Tongue (tissue), 3 donors: ENCODE measurements at places on chromosomes 1 and 21. TPM values are rescaled to one million over a fixed set of nuclear protein-coding genes. Genes with fewer than 3 reads are reported as not detected.
A peak's percentile ranks its signal among the peaks of the same experiment; 100 is the strongest.

GJA5 gene
- 15.4 TPM for total RNA-seq

STIL gene
- 8.8 TPM for total RNA-seq

- no peak for DNase-seq
These were observed 20.5 kb downstream of the HIVEP3 start for GRCh38 chr1:41898191-41898713.

CLIC4 gene
- 249 TPM for total RNA-seq

DNA sequence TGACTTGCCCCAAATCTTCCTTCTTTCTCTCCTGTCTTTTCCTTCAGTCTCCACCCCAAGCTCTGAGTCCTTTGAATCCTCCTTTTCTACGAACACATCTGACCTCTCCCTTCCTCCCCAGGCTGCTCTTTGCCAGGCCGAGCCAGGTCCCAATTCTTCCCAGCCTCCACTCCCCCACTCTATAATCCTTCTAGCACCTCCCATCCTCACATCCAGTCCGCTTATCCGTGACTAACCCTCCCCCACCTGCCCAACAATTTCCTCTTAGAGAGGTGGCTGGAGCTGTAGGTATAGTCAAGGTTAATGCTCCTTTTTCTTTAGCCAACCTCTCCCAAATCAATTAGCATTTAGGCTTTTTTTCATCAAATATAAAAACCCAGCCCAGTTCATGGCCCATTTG, 9.5 kb upstream of the HPDL start:
- DNase-seq, result no peak

GRCh38 chr1:61353797-61354406, 271.5 kb downstream of the NFIA start:
- DNase-seq, result no peak

DNA sequence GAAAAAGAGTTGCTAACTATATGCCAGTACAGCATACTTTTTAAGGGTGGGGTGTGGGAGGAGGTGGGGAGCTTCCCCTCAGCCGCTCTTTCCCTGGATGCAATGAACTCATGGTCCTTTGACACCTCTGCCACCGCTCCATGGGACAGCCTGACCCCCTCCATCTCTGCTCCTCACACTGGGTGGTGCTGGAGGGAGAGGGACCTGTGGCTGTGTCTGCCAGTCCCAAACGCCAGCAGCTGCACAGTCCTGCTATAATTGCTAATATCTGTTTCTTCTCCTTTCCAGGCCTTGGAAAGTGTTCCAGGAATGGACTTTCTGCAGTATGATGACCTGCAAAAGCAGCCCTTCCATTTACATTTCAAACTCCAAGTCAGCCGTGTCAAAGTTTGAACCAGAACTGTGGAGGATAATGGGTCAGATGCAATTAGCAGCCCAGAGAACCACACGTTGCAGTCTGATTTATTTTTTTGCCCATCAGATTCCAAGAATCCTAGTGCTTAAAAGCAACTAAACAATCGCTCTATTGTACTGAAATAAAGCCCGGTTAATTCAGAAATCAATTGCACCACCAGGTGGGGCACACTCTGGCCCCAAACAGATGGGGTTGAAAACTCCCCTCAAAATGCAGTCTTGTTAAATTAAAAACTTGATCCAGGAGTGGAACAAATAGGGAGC, 160.7 kb upstream of the LMO4 start:
- DNase-seq, result peak; percentile 67

ACTA1 gene
- 4,424 TPM for total RNA-seq

DNA sequence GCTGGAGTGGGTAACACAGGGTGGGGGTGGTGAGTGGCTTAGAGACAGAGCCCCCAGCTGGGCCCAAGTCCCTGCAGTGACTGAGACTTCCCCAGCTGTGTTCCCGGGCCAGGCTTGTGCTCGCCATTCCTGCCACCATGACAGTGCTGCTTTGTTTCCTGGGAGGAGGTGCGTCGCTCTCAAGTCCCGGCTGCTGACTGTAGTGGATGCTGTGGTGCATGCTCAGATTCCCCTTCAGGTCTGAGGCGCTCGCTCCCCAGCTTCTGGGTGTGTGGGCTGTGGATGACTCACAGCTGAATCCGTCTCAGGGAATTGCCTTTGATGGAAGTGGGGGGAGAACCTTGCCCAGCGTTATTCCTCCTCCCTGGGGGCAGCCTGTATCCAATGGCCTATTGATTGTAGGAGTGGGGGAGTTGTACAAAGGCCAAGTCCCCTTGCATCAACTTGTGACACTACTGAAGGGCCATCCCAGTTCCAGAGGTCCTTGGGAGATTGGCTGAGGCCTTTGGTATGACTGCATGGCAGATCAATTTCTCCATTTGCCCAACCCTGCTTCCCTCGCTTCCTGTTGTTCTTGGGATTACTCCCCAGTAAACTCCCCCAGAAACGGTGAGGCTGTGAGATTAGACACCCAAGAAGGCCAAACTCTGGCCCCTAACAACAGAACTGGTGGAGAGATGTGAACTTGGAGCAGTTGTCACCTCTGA, 17.8 kb upstream of the POU3F1 start:
- DNase-seq, result no peak

GRCh38 chr1:9890224-9890731, 19.8 kb downstream of the CTNNBIP1 start:
- peak; percentile 86 for DNase-seq

- DNase-seq, result no peak
These were observed 217.9 kb downstream of the USP25 start for GRCh38 chr21:15947677-15948076.

- DNase-seq, result no peak
These were observed 23.7 kb downstream of the MRPL39 start for GRCh38 chr21:25583370-25584130.

GRCh38 chr1:230794871-230795605, 47.9 kb downstream of the CAPN9 start:
- DNase-seq, result no peak

DCST1 gene
- not detected for total RNA-seq

CR1L gene
- not detected for total RNA-seq

- DNase-seq, result peak; percentile 85
These were observed 68.6 kb upstream of the ANGPTL1 start for GRCh38 chr1:178939338-178940067.

- no peak for DNase-seq
These were observed 2.3 kb upstream of the TCEA3 start for GRCh38 chr1:23426828-23427227.

DNA sequence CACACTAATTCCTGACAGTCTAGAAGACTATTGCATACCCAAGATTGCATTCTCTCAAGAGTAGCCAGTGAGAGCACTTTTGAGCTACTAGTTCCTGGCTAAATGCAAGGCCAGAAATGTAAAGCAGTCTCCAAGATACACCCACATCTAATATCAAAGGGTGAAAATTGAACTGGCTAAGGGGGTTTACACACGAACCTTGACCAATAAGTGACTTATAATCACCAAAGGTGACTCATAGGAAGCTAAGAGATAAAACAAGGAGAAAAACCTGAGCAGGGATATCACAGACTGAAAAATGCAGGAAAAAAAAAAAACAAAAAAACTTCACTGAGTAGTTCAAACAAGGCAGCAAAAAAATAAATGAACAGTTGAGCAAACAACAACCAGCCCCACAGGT, 172.2 kb upstream of the RRP15 start:
- no peak for DNase-seq

- DNase-seq, result no peak
These were observed 35.1 kb downstream of the IL6R start for GRCh38 chr1:154440036-154440804.

MAP1LC3C gene
- 38.0 TPM for total RNA-seq

DNA sequence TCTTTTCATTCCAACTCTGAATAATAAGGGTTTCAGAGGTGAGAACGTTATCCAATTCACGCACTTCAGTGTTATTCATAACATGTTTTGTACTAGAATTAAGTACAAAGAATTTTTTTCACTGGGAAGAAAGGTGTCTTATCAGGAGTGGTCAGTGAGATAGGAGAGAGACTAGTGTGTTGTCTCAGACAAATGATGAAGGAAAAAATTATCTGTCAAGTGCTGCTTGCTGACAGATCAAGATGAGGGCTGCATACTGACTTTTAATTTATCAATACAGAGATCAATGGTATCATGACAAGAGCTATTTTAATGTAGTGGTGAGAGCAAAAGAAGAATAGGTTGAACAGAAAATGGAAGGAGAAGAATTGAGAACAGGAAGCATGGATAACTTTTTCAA, 402.4 kb downstream of the KCNT2 start:
- no peak for DNase-seq

- peak; percentile 2 for DNase-seq
These were observed 254.2 kb upstream of the RRP15 start for GRCh38 chr1:218030846-218031245.

ALX3 gene
- total RNA-seq, result not detected

CSF3R gene
- total RNA-seq, result 13.3 TPM

DNA sequence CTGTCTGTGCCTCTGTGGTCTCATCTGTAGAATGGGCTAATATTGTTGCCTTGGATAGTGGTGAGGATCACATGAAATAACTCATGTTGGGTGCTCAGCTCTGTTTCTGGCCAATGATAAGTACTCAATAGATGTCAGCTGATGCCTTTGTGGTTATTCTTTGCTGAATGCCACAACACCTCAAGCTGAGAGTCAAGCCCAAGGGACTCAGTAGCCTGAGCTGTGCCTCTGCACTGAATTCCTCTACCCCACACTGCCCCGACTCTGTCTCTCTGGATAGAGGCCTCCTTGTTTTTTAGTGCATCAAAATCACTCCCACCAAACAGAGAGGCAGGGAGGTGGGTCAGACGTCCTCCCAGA, 196.1 kb upstream of the VAMP3 start:
- no peak for DNase-seq

DNA sequence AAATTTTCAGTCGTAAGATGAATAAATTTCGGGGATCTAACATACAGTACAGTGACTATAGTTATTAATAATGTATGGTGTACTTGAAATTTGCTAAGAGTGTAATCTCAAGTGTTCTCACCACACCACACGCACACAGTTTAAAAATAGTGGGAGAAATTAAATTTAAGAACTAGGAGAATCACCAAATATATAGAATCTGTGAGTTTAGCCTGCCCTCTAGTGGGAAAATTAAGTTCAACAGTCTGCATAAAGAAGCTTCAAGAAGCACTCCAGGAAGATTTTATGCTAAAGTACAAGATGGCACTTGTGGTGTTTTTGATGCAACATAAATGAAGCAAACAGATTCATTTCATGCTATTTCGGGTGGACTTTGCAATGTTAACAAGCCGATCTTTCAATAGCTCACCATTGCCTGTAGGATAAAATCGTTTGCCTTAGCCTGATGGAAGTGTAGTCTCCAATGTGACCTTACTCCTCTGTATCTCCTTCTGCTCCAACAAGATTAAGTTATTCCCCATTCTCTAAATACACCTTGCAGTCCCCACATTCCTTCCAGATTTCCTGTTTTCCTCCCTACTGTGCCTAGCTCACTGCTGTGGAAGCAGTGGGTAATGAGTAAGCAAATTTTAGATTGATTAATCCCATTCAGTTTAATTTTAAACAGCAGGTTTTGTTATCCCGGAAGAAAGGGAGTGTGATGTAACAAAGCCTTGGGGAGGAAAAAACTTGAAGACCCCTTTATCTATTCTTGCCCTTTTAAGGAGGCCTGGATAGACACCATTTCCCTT, 8.7 kb upstream of the PIK3C2B start:
- DNase-seq, result peak; percentile 92

DNA sequence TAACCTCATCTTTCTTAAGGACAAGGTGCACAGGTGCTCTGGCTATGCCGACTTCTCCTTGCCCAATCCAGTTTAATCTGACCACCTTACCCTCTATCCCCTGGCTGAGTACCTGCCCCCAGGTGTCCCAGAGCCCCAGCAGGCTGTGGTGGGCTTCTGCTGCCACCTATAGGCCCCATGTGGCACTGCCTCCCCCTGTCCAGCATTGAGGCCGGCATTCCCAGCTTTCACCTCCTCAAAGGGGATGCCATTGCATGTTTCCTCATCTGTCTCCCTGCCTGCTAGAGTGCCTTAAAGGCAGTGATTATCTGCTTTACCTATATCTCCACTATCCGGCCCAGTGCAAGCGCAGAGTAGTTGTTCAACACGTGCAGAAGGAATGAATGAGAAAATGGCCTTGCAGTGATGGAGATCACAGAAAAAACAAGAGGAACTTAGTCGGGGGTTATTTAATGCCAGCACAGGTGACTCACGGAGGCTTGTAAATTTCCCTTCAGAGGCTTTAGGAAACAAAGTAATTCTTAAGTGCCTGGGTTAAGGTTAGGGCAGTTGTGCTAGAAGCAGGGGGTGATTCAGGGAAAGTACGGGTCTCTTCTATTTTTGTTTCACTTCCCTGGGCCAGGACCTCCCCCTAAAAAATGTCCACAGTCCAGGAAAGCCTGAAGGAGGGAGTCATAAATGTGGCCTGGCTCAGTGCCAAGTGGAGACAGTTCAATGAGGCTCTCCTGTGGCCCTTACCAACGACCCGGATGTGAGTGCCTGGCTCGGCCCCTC, 131.8 kb upstream of the NGF start:
- DNase-seq, result peak; percentile 32

GRCh38 chr1:206496131-206496793, 11.1 kb upstream of the RASSF5 start:
- no peak for DNase-seq

DNA sequence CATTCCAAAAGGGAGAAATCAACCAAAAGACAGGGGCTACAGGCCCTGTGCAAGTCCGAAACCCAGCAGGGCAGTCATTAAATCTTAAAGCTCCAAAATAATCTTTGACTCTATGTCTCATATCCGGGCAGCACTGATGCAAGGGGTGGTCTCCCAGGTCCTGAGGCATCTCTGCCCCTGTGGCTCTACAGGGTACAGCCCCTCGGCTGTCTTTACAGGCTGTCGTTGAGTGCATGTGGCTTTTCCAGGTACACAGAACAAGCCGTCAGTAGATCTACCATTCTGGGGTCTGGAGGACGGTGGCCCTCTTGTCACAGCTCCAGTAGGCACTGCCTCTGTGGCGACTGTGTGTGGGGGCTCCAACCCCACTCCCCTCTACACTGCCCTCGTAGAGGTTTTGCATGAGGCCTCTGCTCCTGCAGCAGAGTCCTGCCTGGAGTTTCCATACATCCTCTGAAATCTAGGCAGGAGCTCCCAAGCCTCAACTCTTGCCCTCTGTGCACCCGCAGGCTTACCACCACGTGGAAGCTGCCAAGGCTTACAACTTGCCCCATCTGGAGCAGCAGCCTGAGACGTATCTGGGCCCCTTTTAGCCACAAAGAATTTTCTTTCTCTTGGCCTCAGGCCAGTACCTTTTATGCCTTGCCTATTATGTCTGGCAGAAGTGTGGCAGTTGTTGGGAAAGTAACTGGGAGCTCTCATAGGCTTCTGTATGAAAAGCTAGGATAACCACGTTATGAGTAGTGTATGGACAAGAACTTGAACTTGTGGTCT, 52.5 kb downstream of the POU2F1 start:
- peak; percentile 53 for DNase-seq

TMCO2 gene
- total RNA-seq, result not detected

SPATA17 gene
- total RNA-seq, result 2.6 TPM

GRCh38 chr1:212484701-212485570, 52.2 kb downstream of the NENF start:
- DNase-seq, result no peak

ZFYVE9 gene
- total RNA-seq, result 53.3 TPM

- DNase-seq, result no peak
These were observed 203.7 kb upstream of the RUNX1 start for GRCh38 chr21:35252831-35253230.

ENO1 gene
- total RNA-seq, result 373 TPM

LRRC3 gene
- 2.4 TPM for total RNA-seq
